ENCODE measurements at places on chromosomes 3 and 15.
A peak's percentile ranks its signal among the peaks of the same experiment; 100 is the strongest.

DNA sequence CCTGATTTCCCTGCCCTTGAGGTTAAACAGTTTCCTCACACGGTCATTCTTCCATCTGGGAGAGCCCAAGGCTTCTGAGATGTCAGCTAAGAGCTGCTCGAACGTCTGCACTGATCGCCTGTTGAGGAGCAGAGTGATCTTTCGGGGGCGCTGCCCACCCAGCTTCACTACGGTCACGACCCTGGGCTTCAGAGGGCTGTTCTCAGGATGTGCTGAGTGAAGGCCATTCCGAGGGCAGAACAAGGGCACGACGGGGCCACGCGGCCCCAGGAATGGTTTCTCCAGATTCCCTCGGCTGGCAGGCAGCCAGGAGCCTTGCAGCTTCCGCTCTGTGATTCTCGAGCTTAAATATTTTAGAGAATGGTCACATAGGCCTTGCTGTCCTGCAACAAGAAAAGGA is 25.7 kb downstream of the DCLK3 start:
- no peak for DNase-seq

- DNase-seq: no peak
Observed at GRCh38 chr15:56036546-56037067, 43.2 kb upstream of the NEDD4 start.

DNA sequence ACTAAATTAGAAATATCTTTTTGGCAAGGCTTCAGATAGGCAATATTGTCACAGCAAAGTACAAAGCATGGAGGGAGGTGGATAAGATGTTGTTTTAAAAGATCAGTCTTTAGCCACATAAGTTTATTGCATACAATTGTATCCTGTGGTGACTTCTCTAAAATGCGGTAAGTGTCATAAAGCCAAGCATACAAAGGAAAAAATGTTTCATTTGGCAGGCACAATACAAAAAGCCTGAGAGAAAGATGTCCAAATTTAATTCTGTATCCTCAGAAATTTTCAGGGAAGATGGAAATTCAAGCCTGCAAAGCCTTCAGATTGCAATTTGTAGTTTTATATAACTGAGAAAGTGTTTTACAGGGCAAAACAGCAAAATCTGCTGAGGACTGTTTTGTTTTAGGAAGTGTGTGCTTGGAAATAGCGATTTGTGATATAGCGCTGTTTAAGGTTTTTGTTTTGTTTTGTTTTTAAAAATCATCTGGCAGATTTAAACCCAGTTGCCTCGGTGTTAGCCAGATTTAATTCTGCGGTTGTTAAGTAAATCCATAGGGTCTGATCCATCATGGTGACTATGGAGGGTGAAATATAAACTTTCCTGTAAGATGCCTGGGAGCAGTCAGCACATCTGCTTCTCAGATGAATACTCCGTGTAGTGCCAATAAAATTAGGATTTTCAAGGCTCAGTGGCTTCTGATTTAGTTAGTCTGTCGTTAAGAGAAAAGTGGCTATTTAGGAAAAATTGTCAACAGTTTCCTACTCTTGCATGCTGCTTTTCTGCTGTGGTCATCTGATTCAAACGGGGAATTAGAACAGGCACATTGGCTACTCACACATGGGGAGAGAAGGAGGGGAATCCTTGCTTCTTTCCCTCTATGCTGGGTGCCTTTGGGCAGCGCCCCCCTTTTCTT is 8.0 kb downstream of the KAT2B start:
- no peak for DNase-seq

GRCh38 chr15:60044636-60045270 is 40.6 kb downstream of the FOXB1 start:
- DNase-seq: no peak

DNA sequence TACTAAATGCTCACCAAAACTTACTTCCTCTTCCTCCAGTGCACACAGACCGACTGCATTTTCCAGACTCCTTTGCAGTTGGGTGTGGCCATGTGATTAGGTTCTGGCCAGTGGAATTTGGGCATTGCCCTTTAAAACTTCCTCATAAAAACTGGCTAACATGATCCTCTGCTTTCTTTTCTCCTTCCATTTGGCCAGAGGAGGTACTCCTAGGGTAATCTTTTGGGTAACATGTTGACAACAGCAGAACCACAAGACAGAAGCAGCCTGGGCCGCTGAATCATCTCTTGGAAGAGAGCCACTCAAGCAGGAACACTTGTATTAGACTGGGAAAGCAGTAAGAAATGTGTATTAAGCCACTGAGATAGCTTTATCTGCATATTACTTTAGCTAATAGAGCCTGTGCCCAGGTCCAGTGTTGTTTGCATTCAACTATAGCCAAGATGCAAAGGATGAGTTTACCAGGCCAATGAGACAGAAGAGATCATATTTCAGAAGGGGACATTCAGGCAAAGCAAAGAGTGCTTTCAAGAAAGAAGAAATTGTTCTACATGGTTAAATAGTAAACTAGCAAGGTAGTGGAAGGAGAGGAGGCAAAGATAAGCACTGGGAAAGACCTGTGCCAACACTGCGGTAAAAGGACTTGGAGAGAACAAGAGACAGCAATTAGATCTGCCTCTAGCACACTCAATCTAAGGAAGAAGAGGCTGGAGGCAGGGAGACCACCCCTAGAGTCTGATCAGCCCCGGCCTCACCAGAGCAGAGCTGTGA is 79.8 kb downstream of the PLCH1 start:
- DNase-seq: no peak

DNA sequence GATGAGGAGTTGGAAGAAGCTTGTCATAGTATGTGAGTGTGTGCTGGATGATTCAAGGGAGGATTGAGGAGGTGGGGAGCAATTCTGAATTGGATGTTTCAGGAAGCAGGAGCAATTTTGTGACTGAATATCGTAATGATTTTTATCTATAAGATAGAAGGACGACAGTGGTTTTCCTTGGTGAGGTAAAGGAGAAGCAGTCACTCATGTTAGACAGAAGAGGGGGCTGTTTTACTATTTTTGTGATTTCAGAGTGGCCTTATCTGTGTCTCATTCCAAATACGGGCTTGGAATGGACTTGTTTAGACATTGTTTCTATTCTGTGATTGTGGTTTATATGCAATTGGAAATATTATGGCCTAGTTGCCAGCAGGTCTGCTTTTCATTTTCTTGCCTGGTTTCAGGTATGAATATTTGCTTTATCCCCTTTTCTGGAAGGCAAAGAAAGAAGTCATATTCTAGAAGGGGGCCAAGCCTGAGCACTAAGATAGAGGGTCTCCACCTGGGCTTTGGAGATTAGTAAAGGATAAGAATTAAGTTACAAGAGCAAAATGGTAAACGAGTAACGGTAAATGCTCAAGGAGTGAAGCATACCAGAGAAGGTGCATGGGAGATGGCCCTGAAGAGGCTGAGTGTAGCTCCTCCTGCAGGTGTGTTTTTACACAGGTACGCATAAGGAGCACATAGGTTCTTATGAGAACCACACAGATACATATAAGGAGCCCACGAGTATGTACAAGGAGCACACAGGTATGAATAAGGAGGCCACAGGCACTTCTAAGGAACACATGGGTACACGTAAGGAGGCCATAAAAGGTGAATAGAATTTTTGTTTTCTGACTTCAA is 124.6 kb upstream of the KCNAB1 start:
- no peak for DNase-seq

DNA sequence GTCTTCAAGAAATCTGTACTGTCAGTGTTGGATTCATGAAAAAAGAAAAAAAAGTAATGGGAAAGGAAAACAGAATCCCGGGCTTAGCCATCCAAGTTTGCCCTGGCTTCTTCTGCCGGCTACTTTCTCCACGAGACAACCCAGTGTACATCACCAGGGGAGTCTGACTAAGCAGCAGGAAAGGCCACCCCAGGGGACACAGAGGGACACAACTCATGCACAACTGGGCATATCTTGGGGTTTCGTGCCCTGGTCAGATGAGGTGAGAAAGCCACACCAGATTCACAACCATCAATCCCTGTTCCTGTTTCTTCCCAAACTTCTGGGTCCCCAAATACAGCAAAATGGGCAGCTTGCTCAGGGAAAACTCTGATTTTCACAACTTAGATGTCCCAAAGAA is 33.2 kb downstream of the ADAMTS17 start:
- no peak for DNase-seq

DNA sequence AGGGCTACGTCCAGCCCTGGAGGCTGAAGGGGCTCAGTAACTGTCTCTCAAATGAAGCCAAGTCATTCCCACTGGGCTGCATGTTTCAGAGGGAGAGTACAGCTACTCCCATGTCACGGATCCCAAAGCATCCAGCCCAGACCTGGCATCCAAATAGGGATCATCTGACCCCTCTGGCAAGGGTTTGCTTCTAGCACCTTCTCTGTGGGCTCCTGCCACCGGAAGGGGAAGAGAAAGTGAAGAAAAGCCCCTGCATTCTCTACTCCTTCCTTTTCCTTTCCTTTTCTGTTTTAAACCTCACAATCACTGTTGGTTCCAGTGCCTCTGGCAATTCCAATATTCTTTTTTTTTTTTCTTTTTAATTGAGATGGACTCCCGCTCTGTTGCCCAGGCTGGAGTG is 64.5 kb upstream of the CTSH start:
- no peak for DNase-seq

- no peak for DNase-seq
Observed at GRCh38 chr3:112247350-112247749, 46.7 kb downstream of the SLC9C1 start.

- DNase-seq: no peak
Observed at GRCh38 chr3:100802126-100802525, 92.8 kb downstream of the TFG start.

DNA sequence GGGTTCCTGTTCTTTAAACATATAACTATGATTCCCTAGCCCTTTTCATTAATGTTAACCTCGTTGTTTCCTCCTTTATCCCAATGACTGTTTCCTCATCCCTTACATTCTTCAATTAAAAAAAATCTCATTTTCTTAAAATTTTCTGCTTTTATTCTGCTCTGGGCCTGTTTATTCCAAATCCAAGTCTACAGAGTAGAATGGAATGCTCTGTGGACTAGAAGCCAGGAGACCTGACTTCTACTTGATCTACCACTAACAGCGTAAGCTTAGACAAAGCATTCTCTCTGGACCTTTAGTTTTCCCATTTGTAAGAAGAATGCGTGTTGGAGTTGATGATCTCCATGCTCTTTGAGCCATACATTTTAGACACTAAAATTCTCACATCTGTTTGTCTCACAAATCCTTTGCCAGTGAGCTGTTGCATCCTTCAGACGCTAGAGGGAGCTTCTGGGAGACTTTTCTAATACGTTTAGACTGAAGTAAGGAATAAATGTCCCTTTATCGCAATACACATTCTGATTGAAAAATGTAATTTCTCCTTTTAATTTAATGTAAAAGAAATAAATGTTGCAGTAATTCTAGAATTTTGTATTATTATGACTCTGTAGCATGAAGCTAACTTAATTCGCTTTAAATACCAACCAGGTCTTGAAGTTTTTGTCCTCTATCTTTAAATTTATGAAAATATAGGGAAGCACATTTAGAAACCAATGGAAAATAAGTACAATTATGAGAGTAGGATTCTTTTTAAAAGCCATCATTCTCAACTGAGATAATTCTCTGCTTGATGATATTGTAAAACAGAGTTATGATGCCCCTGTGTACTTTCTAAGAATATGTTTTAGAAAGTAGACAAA is 21.7 kb upstream of the GMNC start:
- DNase-seq: peak; percentile 9

DNA sequence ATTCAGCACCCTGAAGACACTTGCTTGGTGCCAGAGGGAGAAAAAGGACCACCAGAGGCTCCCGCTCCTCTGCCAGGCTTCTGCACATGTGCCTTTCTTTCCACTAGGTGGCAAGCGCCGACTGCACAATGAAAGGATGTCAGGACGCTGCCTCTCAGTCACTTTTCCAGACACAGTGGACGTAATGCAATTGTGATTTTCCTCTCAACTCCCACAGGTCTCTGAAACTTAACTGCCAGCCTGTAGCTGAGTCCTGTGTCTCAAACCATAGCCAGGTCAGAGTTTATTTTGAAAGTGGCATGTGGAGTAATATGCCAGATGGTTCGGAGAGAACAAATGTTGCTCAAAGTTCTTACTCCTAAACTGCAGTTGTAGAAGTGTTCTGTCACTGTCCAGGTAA is 162.9 kb downstream of the ITPR1 start:
- no peak for DNase-seq

- no peak for DNase-seq
Observed at GRCh38 chr3:69938061-69938460, 61.5 kb upstream of the SAMMSON start.

GRCh38 chr3:73614419-73614818 is 10.3 kb downstream of the PDZRN3 start:
- no peak for DNase-seq

GRCh38 chr3:51879937-51880336 is 4.5 kb upstream of the IQCF5 start:
- no peak for DNase-seq

GRCh38 chr15:33508703-33509102 is 197.9 kb downstream of the RYR3 start:
- no peak for DNase-seq

GRCh38 chr3:43191116-43191515 is 85.2 kb upstream of the POMGNT2 start:
- no peak for DNase-seq

DNA sequence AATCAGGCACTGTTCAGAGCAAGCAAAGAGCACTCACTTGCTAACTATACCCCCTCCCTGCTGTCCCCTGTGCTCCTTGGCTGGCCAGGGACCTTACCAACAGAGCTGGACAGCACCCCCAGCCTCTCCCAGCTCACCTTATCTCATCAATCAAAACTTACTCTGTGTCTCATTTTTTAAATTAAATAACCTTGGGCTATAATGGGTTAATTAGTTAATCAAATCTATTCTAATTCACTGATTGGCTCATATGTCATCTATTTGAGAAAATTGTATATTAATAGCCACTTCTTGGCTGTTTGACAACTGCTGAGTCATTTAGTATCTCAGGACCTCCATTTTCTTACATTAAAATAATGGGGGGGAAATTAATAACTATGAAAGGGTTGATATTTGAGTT is 22.9 kb downstream of the IL5RA start:
- DNase-seq: no peak

- peak; percentile 97 for DNase-seq
Observed at GRCh38 chr15:70892002-70892911, at the start of the genes LRRC49 and THAP10. TSS of gene LRRC49 (plus strand) at chr15:70892826. CDS start at chr15:70892895, 69 bp downstream. TSS of gene THAP10 (minus strand) at chr15:70892433. CDS start at chr15:70892272, 161 bp downstream.

GRCh38 chr15:63022663-63023062 is 19.9 kb upstream of the TPM1 start:
- no peak for DNase-seq

GRCh38 chr15:61527836-61528580 is 298.9 kb upstream of the RORA start:
- DNase-seq: no peak

GRCh38 chr3:110307065-110307809 is 764.4 kb upstream of the NECTIN3 start:
- no peak for DNase-seq

DNA sequence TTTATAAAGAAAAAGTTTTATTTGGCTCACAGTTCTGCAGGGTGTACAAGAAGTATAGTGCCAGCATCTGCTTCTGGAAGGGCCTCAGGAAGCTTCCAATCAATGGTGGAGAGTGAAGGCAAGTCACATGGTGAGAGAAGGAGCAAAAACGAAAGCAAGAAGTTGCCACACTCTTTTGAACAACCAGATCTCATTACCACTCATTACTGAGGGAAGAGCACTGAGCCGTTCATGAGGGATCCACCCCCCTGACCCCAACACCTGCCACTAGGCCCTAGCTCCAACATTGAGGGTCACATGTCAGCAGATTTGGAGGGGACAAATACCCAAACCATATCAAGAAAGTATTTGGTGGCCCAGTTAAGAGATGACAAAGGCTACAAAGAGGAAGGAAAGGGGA is 239.3 kb upstream of the UBE2E1 start:
- no peak for DNase-seq
